ENCODE measurements at places on chromosomes 1 and 21.

- DNase-seq: no peak
Observed at GRCh38 chr1:208351838-208352237, 107.7 kb upstream of the PLXNA2 start.

GRCh38 chr21:42057851-42058437 is 13.2 kb upstream of the UMODL1 start:
- no peak for DNase-seq

DNA sequence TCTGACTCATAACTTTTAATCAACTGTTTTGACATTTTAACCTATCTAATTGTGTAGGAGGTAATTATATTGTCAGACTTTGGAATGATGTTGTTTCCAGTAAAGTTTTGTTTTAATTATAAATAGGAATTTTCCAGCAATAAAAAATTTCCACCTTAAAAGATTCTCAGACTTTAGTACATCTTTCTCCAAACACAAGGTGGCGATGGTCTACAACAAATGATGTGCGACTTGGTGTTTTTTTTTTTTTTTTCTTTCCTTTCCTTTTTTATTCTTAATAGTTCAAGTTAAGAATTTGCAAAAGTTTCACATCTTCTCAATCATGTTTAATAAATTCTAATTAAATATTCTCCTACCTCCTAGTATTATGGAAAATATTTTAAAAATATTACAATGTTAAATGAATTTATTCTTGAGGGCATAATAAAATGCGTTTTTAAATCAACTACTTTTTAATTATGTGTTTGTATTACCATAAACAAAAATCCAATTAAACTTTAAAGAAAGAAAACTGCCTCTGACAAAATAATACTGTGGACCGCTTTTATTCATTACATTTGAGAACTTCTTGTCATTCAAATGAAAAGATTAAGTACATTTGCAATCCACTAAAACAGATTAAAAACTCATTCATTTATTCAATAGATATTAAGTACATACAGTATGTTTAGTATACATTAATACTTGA is 4.4 kb upstream of the ADAMTS1 start:
- DNase-seq: no peak

GRCh38 chr1:116753312-116753711 is 918 bp upstream of the CD2 start:
- DNase-seq: no peak

DNA sequence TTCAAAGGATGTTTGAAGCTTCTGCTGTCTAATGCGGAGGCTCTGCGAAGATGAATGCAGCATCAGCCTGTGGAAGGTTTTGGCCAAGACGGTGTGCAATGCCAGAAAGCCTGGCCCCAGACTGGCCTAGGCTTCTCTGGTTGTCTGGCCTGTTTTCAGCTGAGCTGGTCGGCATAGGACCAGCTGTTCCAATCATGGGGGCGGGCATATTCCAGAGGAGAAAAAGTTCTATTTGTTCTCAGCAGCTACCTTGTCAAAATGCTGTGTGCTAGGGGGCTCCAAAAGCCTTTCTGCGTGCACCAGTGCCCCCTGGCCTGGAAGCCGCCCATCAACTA is 57.6 kb downstream of the TGFB2 start:
- no peak for DNase-seq

DNA sequence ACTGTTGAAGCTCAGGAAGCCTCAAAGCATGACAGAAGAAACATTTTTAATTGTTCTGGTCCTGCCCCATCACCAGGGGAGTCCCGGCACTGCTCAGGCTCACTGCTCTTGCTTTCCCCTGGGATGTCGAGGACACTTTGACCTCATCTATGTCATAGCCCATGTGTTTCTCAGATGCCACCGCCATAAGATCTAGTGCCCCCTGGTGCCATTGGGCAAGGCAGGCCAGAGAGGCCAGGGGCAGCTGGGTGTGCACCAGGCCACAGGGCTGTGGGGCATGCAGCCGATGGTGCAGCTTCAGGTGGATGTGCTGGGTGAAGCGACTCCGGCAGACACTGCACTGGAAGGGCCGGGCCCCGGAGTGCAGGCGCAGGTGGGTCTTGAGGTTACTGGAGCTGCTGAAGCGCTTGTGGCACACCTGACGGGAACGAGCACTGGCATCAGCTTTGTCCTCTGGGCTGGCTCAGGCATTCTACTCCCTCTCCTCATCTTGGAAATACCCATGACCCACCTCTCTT is 7.7 kb upstream of the CRYBG2 start:
- no peak for DNase-seq

GRCh38 chr1:179447489-179447888 is 81.7 kb downstream of the AXDND1 start:
- no peak for DNase-seq

DNA sequence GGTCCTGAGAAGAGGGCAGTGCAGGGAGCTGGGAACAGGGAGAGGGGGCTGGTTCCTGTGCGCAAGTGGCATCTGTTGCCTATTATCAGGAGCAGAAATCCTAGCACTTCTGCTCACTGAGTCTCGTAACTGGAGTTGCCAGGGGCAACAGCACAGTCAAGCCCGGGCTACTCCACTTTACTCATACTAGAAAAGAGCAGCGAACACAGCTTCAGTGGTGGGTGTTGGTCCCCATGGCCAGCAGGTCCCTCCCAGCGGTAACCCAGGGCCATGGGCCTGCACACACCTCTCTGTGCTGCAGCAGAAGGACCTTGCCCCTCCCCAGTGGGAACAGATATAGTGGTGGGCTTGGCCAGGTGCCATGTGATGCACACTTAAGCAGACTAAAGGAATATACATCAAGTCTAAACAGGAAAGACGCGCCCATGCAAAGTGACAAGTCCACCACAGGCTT is 8.5 kb downstream of the PYCR2 start:
- DNase-seq: peak; percentile 10

DNA sequence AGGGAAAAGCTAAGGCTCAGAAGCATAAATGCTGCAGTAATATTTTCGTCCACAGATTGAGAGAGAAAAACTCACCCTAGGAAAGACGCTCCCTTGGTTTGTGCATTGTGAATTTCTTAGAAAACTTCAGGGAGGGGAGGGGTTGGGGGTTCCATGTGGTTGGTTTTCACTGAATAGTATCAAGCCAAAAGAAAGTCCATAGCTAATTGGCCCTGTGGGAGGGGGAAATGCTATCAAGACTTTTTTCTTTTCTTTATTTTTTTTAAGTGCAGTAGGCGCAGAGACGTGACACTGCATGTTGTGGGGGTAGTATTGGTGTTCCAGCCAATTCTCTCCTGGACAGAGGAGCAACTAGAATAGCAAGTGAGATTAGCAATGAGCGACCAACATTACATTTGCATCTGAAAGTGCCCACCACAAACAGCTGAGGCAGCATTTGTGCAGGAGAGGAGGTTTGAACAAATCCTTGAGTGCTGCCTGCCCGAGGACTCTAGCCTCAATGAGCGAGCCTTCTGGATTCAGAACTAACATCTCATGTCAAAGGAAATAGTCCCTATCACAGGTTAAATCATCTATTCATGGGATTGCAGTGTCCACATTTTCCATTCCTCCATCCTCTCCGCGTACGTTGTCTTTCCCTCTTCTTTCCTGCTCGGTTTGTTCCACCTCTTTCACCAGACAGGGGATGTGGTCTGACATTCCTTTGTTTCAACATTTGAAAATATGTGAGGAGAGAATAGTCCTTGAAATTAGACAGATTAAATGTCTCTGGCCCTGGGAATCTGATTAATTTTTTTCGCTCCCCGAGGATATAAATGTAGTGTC is 118.0 kb upstream of the MARK1 start:
- DNase-seq: no peak

DNA sequence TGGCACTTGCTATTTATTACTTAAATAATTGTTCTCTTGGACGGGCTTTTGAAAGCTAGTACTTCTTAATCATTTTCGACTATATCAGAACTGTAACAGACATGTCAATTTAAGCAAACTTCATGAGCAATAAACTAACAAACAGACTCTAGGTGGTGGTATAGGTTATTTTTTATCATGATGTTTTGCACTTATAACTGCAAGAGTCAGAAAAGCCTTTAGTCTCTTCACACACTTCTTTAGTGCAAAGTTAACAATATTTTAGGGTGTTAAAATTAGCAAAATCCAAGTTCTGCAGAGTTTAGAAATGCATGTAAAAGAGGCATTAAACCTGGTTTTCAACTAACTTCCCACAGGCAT is 2.2 kb downstream of the NRIP1 start:
- no peak for DNase-seq

DNA sequence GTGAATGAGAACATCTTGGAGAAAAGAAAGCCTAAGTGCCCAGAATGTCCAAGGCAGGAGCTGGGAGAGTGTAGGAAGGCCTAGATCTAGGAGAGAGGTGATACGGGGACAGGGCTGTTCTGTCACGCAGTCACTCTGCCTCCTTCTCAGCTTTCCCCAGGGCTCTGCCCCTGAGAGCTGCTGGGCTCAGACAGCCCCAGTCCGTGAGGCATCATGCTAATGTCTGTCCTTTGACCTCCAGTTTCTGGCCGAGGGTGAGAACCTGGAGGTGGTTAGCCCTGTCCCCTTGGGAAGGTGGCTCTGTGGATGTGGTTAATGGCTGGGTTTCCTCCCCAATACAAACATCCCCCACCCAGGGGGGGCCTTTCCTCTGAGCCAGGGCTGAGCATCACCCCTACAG is 63.2 kb downstream of the FAM163A start:
- no peak for DNase-seq

- peak; percentile 48 for DNase-seq
Observed at GRCh38 chr1:21324368-21325141, 34.3 kb upstream of the ECE1 start.

DNA sequence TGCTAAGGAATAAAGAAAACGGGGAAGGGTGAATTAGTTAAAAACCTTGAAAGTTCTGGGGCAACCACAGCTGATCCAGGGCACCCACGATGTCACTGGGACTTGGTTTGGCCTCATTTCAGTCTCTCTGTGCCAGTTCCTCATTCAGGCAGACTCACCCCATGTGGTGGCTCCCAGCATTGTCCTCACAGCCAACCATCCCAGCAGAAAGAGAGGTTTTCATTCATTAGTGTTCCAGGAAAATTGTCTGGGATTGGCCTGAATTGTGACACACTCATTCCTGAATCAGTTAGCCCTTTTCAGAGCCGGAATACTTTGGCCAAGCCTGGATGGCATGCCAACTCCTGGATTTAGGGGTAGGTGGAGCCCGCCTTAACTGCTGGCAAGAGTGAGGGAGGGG is 367.7 kb downstream of the PRDM2 start:
- DNase-seq: no peak

- no peak for DNase-seq
Observed at GRCh38 chr1:171110621-171111326, 20.1 kb downstream of the FMO3 start.

- no peak for DNase-seq
Observed at GRCh38 chr1:182525342-182525741, 63.7 kb downstream of the RNASEL start.

DNA sequence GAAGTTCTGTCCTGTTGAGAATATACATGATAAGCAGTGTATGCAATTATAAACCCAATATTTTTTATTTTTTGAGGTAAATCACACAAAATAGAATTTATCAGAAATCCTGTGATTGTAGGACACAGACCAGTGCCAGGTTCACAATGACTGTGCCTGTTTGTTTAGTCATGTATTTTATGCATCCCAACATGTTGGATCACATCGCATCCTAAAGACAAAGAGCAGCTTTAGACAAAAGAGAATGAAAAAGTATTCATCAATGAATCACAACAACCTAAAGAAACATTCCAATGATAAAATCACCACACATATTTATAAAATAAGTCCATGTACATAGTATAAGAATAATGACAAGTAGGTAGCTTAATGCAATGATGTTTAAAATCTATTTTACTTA is 53.2 kb upstream of the LRRC8D start:
- no peak for DNase-seq

DNA sequence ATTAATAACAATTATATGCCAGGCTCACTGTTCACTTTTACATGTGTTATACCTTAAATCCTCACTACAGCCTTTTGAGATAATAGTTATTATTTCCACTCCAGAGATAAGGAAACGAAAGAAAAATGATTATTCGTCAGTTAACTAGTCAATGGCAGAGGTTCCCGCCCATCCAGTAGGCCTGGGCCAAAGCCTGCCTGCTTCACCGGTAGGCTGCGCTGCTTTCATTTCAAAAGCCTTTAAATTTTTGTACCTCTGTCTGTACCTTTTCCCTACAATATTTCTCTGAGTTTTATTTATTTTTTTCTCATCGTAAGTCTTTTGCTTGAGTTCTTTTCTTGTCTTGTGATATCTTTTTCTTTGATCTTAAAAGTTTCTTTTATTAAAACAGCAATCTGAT is 3.6 kb downstream of the GPR52 start:
- DNase-seq: no peak

DNA sequence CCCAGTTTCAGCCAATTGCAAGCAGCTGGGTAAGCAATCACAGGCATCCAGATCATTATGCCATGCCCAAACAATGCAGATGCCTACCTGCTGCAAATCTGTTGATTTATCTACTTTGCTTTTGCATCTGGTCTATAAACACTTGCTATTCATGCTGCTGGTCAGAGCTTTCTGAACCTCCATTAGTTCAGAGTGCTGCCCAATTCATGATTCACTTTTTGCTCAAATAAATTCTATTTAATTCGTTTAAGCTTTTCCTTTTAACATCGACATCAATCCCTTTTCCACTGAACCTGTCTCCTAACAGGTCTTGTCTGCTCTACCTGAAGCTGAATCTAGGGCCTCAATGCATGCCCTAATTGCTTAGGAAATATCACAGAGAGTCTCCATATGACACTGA is 99.4 kb upstream of the C1orf87 start:
- DNase-seq: no peak

DNA sequence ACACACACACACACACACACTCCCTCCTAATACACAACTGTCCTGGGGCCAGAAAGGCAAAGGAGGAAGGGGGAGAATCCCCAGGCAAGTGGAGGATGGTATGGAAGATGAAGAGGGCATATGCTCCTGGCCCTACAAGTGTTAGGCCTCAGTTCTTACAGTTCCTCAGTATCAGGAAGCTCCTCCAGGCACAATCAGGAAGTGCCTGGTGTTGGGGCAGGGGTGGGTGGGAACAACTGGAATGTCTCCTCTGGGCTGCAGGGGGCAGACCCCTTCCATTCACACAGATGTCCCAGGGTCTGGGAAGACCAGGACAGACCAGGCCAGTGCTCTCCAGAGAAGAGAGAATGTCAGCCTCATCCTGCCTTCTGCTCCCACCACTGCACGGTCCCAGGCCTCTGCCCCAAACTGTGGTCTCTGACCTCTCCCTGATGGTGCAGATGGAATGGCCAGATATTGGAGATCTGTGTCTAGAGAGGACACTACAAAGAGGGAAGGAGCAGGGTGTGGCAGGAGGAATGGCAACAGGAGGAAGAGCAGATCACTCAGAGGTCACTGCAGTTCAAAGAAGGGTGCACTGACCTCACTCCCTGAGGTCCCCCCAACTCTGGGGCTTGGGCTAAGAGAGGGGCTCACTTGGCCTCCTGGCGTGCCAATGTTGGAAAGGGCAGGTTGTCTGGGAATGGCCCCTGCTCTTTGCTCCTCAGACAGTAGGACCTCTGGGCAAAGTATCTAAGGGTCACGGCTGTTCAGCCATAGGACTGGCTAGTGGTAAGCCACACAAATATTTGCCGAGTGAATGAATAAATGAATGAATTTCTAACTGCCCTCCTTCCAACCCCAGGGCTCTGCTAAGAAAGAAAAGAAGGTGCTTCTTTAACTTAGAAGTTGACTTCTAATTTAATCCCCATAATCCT is 2.5 kb upstream of the DENND2D start:
- no peak for DNase-seq

- peak; percentile 84 for DNase-seq
Observed at GRCh38 chr1:45621895-45622523, 1.8 kb downstream of the CCDC17 start.

GRCh38 chr1:75587692-75588091 is 23.2 kb downstream of the SLC44A5 start:
- no peak for DNase-seq

- DNase-seq: no peak
Observed at GRCh38 chr21:28550057-28550825, 442.4 kb downstream of the LTN1 start.

GRCh38 chr21:33396951-33397350 is 6.3 kb upstream of the IFNGR2 start:
- DNase-seq: no peak
